ENCODE measurements at places on chromosomes 7 and 10.

GRCh38 chr7:26620352-26620751 is 244.0 kb downstream of the SKAP2 start:
- DNase-seq: no peak

- no peak for DNase-seq
Observed at GRCh38 chr10:93166134-93166533, 92.4 kb downstream of the CYP26A1 start.

- no peak for DNase-seq
Observed at GRCh38 chr7:27459021-27459730, 203.5 kb downstream of the HIBADH start.

DNA sequence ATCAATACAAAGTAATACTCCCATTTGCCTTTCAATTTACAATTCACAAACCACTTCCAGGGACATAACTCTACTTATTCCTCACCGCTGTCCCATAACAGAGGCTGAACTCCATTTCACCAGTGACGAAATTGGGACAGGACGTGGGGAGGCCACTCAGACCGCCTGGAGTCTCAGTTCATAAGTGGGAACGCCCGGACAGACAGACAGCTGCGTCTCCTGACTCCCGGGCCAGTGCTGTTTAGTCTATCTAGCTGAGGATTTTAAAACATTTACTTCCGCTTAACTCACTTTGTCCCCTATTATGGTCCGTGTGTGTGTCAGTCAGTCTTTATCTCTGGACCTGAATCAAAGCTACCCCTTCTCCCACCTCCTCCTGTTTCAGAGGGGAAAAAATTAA is 67.4 kb upstream of the ZNF438 start:
- DNase-seq: no peak

- DNase-seq: no peak
Observed at GRCh38 chr10:119208553-119208940, 1.2 kb downstream of the GRK5 start.

- DNase-seq: no peak
Observed at GRCh38 chr7:114648680-114649079, 234.1 kb downstream of the FOXP2 start.

DNA sequence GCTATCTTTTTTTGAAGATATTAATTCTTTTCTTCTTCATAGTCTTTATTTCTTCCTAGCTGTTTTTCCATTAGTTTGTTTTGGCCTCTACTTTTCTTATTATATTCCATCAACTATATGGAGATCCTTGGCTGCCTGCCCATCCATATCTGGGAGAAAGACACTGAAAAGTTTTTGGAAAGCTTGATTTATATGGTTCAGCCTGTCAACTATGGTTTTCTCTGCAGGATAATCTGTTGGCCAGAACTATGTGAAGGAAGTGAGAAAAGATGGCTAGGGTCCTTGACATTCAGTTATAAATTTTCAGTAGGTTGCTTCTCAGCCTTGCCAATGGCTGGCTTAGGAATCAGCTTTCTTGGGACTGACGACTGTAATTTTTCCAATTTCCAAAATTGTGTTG is 10.0 kb upstream of the CDK14 start:
- DNase-seq: no peak

DNA sequence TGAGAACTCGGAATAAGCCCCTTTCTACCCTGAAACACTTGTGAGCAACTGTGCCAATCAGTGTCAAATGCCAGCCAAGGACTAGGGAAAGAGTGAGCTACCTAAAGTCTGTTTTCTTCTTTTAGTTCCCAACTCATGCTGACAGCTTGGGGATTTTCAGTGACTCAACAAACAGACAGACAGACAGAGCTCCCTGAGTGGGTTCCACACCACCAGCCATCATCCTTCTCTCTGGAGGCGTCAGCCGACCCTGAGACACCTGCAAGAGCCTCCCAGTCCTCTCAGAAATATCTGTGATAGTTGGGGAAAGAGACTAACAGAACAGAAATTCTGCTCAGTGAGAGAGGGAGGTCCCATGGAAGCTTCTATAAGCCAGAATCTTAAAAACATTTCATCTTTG is 49.5 kb downstream of the GATA3 start:
- no peak for DNase-seq

DNA sequence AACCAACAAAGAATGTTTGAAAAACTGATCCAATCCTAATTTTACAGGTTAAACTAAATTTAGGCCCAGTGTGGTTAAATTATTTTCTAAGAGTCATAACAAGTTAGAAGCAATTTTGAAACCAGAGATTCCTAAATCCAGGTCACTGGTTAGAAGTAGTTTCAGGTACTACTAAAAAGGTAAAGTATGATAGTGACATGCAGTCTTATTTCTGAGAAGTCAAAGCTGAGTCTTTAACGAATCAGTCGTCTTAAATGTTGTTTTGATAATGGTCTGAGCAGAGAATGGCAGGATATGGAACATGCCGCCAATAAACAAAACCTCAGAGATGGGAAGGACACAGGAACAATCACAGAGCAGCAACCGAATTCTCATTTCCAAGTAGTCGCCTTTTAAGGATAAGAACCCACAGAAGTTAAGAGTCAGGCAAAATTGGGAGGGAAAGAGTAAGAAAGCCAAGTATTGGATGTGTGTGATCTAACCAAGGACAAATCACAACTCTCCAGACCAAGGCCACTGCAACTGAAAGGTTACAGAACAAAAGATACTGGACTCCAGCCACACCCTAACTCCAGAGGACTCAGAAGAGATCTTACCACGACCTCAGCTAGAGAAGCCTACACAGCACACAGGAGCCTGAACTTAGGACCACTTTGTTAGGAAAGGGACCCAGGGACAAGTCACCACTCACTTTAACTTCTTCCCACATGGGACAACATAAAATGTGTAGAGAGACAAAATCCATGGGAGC is 19.7 kb downstream of the TMEM243 start:
- DNase-seq: no peak

- DNase-seq: no peak
Observed at GRCh38 chr7:91007371-91007770, 256.9 kb upstream of the FZD1 start.

DNA sequence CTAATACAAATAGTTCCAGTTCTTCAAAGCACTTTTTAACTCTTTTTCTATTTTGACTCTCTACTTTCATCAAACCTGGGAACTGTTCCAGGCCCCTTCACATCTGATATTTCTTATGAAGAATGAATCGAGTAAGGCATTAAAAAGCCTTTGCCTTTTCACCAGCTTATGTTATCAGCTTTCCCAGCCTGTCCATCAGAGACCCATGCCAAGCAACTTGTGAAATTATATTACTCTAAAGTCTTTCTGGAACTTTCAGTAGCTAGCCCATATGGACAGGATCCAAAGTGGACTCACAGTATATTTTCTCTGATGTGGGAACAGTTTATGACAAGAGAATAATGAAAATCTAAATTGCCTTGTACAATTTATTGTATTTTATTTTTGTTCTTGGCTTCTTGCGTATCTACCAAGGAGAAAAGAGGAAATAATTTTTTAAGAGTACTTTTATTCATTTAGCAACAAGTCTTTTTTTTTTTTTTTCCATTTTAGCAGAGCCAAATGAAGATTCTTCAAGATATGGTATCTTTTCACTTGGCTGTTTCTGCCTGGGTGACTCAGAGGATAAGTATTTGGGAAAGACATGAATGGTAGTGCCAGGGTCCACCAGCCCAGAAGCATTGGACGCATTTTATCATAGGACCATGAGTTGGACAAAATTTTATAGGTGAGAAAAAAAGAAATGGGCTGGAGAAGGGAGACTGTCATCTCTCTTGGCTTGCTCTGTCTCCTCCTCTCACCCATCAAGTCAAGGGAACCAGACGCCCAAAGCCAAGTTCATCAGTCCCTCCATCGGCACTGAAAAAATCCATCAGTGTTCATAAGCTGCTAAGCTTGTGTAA is 195.8 kb upstream of the NEBL start:
- DNase-seq: no peak

DNA sequence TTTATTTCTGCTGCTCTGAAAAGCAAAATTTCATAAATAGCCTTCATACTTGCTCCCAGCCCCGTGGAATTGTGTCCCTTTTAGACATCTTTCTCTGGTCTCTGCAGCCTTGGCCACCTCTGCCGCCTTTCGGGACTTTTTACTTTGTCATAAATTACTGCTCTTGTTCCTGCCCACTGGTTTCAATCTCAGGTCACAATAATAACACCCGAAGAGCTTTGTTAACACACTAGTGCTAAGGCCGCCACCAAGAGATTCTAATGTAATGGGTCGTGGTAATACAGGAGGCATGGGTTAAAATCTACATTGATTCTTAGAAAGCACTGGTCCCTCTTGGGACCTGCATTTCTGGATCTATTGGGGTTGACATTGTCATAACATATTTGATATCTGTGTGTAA is 276.0 kb upstream of the VWC2 start:
- DNase-seq: no peak

DNA sequence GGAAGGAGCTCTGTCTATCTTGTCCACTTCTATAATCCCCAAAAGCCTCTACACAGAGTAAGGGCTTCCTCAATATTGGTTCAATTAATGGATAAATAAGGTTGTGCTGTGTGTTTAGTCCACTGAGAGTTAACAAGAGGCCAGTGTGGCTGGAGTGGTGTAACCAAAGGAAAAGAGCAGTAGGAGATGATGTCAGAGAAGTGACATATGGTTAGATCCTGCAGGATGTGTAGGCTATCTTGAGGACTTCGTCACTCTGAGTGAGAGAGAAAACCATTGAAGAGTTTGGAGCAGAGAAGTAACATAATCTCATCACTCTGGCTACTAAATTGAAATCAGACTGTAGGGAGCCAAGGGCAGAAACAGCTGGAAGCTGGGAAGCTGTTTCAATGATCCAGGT is 13.0 kb upstream of the RUNDC3B start:
- DNase-seq: no peak

DNA sequence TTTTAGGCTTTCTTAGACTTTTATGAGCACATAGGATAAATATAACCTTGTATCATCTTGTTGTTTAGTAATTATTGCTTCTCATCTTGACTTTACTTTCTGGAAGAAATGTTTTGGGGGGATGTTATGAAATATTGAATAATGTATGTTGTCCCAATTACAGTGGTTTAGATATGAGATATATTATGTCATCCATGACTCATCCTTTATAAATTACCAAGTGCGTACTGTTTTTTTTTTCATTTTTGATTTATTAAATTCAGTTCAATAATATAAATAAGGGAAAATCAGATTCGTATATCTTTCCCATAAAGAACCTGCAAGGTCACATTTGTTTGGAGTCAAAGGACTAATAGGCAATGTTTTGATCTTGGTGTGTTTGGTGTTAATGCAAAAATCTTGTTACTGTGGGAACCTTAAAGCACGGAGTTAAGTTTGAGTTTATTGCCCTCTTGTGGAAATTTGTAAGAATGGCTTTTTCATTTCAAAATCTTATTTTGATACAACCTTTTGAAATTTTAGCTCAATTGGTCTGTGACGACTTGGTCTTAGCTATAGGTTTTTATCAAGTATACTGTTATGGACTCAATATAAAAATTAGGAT is 108.6 kb downstream of the SRI start:
- DNase-seq: peak; percentile 8

GRCh38 chr10:126140746-126141273 is 244.4 kb downstream of the FANK1 start:
- DNase-seq: no peak

GRCh38 chr10:68599771-68600040 is 39.6 kb downstream of the TET1 start:
- DNase-seq: no peak

- DNase-seq: no peak
Observed at GRCh38 chr7:5687936-5688630, 93.4 kb downstream of the RNF216 start.

DNA sequence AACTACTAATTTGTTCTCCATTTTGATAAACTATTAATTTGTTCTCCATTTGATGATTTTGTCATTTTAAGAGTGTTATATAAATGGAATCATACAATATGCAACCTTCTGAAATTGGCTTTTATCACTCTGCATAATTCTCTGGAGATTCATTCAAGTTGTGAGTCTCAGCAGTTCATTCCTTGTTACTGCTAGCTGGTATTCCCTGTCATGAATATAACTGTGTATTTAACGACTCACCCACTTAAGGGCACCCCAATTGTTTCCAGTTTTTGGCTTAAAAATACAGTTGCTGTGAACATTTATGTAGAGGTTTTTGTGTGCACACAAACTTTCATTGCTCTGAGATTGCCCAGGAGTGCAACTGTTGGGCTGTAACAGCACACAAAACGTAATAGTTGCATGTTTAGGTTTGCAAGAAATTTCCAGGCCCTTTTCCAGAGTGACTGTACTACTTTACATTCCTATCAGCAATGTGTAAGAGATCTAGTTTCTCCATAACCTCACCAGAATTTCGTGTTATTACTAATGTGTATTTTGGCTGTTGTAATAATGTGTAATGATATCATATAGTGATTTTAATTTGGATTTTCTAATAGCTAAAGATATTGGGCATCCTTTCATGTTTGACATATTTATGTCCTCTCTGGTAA is 153.2 kb upstream of the ADCY1 start:
- DNase-seq: no peak

- DNase-seq: no peak
Observed at GRCh38 chr10:22700489-22700888, 13.9 kb downstream of the PIP4K2A start.

GRCh38 chr10:53395449-53395848 is 622.9 kb upstream of the MBL2 start:
- no peak for DNase-seq

DNA sequence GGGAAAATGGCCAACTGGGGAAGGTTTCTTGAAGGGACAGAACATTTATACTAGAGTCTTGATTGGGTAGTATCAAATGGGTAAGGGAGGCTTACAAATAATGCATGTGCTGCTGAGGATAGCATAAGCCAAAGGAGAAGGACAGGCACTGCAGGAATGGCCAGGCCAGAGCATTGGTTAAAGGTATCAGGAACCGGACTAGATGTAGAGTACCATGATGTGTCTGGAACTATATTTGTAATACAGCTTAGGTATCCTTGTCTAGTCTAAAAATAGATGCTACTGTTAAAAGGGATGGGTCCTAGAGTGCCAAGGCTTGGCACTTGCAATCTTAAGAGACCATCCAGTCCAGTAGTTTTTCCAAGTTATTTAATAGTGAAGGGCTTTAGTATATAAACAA is 20.3 kb downstream of the TMEM243 start:
- no peak for DNase-seq

GRCh38 chr7:104878577-104878976 is 135.4 kb upstream of the KMT2E start:
- no peak for DNase-seq

- DNase-seq: no peak
Observed at GRCh38 chr7:136389933-136390332, 412.8 kb upstream of the MTPN start.

- no peak for DNase-seq
Observed at GRCh38 chr10:74855027-74855426, 28.6 kb downstream of the KAT6B start.

GRCh38 chr10:22737587-22737986 is 23.2 kb upstream of the PIP4K2A start:
- DNase-seq: no peak

DNA sequence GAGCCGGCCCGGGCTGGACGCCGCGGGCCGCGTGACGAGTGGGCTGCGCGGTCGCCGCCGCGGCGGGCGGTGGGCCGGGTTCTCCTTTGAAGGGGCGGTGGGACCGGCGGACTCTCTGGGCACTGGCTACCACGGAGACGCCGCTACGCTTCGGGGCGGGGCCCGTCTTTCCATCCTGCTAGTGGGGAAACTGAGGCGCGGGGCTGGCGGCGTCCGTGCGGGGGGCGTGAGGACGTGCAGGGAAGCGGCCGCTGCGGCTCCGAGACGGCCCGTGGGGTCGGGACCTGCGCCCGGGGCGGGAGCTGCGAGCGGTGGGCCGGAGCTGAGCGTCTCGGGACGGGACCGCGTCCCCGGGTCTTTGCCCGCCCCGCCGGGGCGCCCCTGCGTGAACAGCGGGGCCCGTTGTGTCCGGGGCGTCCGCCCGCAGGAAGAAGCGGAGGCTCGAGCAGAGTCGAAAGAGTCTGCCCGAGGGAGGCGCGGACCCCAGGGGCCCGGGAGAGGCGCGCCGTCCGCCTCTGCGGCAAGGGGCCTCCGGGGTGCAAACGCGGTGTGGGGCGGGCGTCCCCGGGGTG is 548 bp upstream of the BNIP3 start:
- no peak for DNase-seq

Data from HuH-7 (cell line).